ENCODE measurements at places on chromosomes 7 and 10.

GRCh38 chr10:83164156-83164555 lies 975.2 kb upstream of the GHITM start:
- DNase-seq = no peak

DNA sequence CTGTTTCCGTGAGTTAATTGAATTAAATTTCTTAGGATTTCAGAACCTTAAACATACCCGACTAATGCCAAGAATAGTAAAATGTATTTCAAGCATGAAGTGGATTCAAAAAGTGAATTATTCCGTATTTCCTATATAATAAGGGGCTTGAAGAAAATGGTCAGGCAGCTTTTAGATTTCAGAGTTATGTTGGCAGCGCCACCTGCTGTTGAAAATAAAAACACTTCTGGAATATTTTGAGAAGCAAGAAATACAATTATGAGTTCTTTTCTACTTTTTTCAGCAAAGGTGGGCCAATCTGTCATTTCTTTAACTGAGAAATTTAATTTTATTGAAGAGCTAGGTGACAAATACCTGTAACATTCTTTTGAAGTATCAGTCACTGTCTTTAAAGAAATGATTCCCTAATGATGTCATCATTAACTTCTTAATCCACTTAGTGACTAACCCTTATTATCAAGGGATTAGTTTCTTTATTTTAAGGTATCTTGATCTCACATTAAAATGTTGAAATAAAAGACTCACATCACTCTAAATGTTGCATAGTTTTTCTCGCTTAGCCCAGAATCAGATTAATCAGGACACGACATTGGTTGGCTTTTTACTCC lies 36.6 kb upstream of the AGR3 start:
- DNase-seq = no peak

DNA sequence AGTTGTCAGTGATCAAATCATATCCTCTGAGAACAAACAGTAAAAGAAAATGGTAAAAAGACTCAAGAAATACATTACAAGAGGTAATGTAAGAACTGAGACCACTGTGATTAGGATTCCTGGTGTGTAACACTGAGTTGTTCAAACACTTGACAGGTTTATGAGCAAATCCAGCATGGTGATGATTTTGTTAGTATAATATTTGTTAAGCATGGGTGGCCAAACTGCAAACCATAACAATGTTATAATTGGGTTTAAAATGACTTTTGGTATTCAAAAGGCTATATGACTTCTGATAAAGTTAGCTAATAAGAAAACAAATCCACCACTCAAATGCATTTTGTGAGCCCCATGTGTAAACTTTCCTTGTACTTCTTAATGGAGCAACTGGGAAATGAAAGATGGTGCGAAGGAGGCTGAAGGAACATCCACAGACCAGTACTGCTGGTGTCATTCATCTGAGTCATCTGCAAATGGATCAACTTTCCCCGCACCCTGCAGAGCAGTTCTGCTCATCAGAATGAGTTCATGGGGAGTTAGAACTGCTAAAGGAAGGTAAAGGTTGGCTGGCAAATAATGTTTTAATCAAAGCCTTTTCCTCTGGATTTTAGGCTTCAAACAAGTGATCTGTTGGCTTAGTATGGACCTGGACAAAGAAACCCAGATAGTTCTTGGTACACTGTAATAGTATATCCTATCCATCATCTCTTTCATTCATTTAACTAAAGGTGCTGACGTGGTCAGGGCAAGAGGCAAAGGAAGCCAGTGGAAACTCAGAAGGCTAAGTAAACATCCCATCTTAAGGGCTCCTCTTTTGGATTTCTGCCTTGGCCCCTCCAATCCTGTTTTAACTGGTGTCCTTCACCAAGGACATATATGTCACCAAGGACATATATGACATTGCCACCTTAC lies 45.0 kb downstream of the AFAP1L2 start:
- no peak for DNase-seq

DNA sequence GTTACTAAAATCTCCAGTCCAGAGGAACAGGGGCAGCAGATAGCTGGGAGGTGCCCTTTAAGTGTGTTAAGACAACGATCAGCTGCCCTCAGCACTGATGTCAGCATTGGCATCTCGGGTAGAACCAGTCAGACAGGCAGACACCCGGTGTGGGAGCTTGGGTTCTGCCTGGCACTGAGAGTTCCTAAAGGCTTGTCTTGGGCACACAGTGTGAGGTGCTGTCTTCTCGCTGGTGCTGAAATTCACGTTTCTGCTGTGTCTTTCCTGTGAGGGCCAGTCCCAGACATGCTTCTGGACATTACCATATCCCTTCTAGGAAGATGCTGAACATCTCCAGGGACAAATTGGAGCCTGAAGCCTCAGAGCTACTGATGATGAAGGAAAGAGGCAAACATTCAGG lies 156.2 kb downstream of the DNAJB6 start:
- DNase-seq = no peak

GRCh38 chr7:133139801-133140200 lies 57.9 kb upstream of the CHCHD3 start:
- DNase-seq = no peak

DNA sequence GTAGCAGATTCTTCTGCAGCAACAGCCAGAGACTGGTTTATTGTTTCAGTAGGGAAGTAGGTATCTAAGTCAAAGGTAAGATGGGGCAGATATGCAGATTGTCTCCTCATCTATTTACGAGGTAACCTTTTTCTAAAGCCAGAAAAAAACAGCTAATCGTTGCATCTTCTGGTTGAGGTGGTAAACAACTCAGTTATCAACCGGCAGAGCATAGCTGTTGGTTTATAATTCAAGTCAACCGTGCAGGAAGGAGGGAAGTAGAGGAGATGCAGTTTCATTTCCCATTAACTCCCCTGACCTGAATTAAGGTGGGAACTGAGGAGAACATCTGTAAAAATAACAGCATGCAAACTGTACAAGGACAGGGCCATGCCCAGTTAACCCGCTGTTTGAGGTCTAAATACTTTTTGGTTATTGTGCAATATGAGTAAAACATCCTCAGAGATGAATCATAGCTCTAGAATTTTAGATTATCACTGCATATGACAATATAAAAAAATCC lies 156.5 kb upstream of the ITGB1 start:
- DNase-seq = no peak
